Progenitor cell of endocrine pancreas (in vitro differentiated cells): ENCODE measurements at places on chromosomes 6 and 20. TPM values are rescaled to one million over a fixed set of nuclear protein-coding genes. Genes with fewer than 3 reads are reported as not detected.

The HLA-DPB1 gene
- 13.5 and 17.9 TPM in 2 replicates for total RNA-seq

The KIAA0408 gene
- 0.91 and 1.4 TPM in 2 replicates for total RNA-seq

The GLP1R gene
- 3.9 and 4.0 TPM in 2 replicates for total RNA-seq

- peak; percentile 33 for DNase-seq
These were observed at the start of gene CDH4 for GRCh38 chr20:61251529-61252393. CDH4 (plus strand) TSS chr20:61252261.

GRCh38 chr20:44215125-44215524, 4.6 kb upstream of the OSER1 start:
- peak; percentile 51 for DNase-seq

GRCh38 chr6:132865829-132866228, 51.5 kb downstream of the RPS12 start:
- DNase-seq = no peak

DNA sequence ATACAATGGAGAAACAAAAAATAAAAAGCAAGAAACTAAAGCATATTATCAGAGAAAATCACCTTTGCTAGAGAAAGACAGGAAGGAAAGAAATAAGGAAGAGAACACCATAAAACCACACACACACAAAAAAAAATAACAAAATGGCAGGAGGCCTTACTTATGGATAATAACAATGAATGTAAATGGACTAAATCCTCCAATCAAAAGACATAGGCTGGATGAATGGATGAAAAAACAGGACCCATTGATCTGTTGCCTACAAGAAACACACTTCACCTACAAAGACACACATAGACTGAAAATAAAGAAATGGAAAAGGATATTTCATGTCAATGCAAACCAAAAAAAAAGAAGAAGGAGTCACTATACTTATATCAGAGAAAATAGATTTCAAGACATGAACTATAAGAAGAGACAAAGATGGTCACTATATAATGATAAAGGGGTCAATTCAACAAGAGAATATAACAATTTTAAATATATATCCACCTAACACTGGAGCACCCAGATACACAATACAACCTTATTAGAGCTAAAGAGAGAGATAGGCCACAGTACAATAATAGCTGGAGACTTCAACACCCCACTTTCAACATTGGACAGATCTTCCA, 693.6 kb downstream of the HACE1 start:
- DNase-seq = no peak

- DNase-seq = no peak
These were observed 46.3 kb upstream of the BTN3A2 start for GRCh38 chr6:26318459-26319404.
